Progenitor cell of endocrine pancreas (in vitro differentiated cells): ENCODE measurements at places on chromosomes 1 and 21. TPM values are rescaled to one million over a fixed set of nuclear protein-coding genes. Genes with fewer than 3 reads are reported as not detected.

GRCh38 chr21:31282095-31282709 lies 61.9 kb downstream of the TIAM1 start:
- DNase-seq = no peak

- no peak for DNase-seq
Measured at GRCh38 chr1:15180945-15181523, 27.5 kb downstream of the TMEM51 start.

DNA sequence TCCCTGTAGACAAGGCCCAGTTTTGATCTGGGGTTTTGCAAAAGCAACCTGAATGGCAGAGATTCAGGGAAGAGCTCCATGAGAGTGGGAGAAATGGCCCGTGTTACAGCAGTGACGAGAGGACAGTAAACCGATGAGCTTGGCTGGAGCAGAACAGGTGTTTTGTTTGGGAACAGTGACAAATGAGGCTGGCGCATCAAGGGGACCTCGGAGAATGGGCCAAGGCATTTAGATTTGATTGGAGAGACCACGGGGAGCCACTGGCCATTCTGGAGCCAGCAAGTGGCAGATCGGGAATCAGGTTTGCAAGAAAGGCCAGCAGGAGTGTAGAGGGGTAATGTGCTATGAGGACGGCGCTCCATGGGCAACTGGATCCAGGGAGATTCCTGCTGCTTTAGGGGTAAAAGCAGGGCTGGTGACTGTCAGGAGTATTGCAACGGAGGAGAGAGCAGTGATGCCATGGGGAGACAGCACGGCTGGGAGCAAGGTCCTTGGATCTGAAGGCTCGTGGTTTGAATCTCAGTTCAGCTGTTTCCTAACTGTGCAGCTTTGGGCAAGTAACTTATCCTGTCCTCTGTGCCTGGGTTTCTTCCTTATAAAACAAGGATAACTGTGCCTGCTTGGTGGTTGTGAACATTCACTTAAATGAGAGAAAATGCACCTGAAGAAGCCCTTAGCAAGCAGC lies 9.9 kb upstream of the KLHDC7A start:
- no peak for DNase-seq

DNA sequence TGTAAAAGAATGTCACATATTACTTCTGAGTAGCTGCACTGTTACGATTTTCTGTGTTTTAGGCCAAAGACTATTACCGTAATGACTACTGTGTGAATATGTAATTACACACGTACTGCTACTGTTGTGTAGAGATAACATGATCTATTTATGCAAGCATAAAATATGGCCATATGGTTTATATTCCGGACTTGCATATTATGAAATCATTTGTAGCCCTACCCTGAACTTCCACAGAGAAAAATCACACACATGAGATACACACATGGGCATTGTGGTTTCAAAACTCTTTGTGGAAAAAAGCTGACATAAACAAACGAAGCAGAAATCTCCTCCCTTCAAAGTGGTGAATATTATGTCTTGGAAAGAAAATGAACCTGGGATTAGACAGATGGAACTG lies 373.0 kb upstream of the ADAMTS5 start:
- no peak for DNase-seq

- no peak for DNase-seq
Measured at GRCh38 chr1:4366091-4366490, 288.3 kb upstream of the AJAP1 start.

GRCh38 chr1:31791131-31791858 lies 24.5 kb downstream of the SPOCD1 start:
- no peak for DNase-seq

GRCh38 chr1:98119796-98120195 lies 199.0 kb upstream of the DPYD start:
- DNase-seq = peak; percentile 11

DNA sequence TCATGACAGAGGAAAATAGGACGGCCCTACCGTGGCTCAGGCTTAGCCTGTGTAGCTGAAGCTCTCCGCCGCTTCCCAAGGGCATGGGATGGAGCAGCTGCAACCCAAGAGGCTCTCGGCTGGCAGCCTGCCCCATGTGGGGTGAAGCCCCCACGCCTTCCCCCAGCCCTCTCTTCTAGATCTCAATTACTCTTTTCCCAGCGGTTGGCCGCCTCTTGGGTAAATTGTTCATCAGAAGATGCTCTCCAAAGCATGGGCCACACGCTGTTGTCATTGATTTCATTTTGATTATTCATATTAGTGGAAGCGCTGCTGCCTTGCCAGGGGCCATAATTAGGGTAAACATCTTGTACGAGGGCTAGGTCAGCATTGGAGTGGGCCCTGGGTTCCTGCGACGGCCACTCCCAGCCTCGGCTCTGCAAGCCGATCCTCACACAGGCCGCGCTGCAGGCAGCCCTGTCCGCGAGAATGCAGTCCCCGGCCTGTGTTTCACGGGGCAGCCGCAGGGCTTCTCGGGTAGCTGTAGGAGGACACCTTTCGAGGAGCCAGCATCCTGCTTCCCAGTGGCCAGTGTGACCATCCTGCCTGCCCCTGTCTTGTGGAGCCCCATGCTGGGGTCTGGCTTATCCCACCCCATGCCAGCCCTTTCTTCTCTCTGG lies 114.4 kb upstream of the VAMP3 start:
- DNase-seq = no peak

- no peak for DNase-seq
Measured at GRCh38 chr1:231557898-231558707, 29.6 kb downstream of the TSNAX start.

DNA sequence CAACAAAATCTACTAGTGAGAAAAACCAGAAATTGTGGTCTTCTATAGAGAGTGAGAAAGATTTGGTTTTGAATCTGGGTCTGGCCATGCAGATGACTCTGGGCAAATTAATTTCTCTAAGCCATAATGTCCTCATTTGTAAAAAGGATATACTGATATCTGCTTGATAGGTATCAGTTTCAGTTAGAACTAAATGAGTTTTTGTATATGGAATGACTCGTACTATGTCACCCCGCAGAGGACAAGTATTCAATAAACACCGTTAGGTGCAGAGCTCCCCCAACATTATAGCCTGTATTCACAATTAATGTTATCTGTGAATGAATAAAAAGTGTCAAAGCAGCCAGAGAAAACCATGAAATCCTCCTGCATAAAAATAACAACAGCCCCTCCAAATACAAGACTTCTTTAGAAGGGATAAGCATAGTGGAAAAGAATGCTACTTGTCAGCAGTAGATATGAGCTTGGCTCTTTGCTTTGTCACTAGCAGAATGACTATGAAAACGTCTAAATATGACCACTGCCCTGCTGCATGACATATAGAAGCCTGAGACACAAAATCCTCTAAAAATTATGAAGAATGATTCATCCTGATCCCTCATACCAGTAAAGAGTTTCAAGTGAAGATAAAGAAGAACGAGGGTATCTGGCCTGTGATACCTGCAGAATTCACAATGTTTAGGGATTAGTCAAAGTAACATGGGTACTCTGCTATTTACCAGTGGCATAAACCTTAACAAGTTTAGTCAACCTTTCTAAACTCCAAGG lies 17.8 kb downstream of the SCAF4 start:
- DNase-seq = no peak

GRCh38 chr1:182611787-182612186 lies 7.6 kb upstream of the RGS16 start:
- no peak for DNase-seq

- no peak for DNase-seq
Measured at GRCh38 chr1:214898161-214898560, 184.4 kb upstream of the KCNK2 start.

- no peak for DNase-seq
Measured at GRCh38 chr1:93997756-93998155, 88.5 kb upstream of the GCLM start.

- no peak for DNase-seq
Measured at GRCh38 chr1:938711-939489, 15.2 kb downstream of the SAMD11 start.

- DNase-seq = no peak
Measured at GRCh38 chr1:157882580-157882979, 41.0 kb upstream of the CD5L start.

DNA sequence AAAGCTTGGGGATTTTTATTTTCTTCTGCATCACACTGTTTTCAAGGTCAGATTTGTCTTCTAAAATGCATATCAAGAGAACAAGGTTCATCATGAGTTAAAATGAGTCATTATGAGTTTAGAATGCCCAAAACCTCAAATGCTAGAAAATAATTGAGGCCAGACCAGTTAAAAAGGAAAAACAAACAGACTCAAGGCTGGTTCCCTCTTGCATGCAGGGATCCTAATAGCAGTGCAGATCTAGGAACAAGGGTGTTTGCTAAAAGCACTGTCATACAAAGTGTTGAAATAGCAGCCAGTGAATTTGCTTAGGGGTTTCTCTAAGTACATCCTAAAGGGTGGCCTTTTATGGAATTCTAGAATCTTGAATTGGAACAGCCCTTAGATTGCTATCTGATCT lies 15.3 kb downstream of the BEND5 start:
- DNase-seq = no peak

- no peak for DNase-seq
Measured at GRCh38 chr1:226643611-226644540, 95.2 kb downstream of the ITPKB start.

DNA sequence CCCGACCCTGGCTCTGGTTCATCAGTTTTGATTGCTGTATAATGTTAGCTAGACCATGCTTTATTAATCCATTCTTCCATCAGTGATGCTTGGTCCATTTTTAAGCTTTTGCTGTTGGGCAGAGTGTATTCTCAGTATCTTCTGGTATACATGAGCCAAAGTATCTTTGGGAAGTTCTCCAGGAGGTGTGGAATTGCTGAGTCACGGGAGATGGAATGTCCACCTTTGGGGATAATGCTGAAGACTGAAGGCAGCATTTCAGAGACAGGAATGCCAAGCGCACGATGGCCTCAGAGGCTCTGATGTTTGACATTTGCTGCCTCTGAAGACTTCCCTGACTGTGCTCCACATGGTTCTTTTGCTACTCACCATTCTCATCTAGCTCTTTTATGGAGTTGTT lies 266.3 kb upstream of the KAZN start:
- no peak for DNase-seq

DNA sequence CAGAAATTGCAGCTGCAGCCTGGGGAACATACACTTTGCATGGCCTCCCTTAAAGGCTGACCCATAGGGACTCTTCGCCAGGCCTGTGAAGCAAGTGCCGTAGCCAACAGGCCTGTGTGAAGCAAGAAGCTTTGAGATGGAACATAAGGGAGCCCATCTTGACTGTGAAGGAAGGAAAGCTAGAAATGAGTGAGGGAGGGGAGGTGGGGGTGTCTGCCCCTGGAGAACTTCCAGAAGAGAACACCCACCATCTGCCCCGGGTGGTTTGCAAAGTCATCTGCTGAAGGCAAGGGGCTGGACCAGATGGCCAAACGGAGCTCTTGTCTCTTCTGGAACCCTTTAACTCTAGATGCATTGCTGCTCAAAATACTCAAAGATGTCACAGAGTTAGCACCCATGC lies 103.3 kb upstream of the GRIK3 start:
- no peak for DNase-seq

GRCh38 chr1:40896482-40896881 lies 34.3 kb upstream of the CITED4 start:
- DNase-seq = no peak

DNA sequence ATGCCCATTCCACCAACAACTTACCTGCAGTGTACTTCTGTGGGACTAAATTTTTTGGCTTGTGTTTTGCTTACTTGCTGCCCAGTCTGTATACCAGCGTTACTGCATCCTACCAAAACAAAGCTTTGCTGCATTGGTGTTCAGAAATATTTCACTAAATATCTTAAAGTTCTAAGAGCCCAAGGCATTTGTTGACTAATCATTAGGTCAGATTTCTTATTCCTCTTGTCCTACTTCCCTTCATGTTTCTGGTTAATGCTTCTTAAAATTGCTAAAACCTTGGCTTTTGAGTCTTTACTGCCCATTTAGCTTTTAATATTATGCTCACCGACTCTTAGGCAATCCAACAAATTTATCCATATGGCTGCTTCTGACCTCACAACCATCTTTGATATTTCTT lies 161.8 kb downstream of the DPYD start:
- DNase-seq = no peak

GRCh38 chr1:20061866-20062265 lies 8.1 kb upstream of the PLA2G5 start:
- DNase-seq = no peak

DNA sequence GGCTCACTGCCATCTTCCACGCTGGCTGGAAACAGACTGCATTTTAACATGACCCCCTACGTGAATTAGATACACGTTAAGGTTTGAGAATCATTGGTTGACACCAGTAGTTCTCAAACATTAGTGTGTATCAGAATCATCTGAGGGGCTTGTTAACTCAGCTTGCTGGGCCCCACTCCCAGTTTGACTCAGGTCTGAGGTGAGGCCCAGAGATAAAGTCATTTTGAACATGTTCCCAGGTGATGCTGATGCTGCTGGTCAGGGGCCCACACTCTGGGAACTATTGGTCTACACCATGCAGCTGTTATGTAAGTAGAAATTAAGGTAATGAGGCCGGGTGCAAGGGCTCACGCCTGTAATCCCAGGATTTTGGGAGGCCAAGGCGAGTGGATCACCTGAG lies 1.3 kb downstream of the LSM10 start:
- no peak for DNase-seq

GRCh38 chr1:24506691-24507381 lies 4.2 kb downstream of the RCAN3 start:
- DNase-seq = no peak

DNA sequence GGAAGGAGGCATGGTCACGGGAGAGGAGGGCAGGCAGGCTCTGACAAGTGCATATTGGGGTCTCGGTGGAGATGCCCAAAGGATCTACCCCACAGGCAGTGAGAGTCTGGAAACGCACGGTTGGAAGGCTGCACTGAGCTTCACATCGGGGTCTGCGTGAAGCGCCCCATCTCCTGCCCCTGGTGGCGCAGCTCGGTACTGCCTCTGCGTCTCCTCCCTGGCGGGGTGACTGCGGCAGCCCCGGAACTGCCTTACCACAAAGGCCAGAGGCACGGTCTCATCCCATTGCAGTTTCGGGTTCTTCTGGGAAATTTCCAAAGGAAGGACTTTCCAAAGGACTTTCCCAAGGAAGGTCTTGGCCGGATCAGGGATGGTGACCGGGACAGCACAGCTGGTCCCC lies 69.2 kb upstream of the AJAP1 start:
- peak; percentile 54 for DNase-seq

DNA sequence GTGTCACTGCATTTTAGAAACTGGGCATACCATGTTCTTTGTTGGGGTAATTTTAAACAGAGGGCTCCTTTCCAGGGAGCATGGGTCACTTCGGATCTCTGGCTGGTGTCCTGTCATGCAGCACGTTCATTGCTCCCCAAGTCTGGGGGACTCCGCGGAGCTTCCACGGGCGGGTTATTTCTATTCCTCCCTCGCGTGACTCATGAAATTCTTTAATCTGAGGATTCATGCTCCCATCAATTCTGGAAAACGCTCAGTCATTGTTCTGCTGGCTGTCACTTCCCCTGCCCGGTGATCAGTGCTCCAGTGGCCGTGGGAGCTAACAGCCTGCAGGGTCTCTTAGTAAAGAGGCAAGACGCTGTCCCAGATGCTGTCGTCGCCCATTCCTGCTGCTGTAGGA lies 28.1 kb downstream of the CFAP74 start:
- DNase-seq = no peak

GRCh38 chr1:219945795-219946194 lies 17.4 kb upstream of the SLC30A10 start:
- no peak for DNase-seq

KRTAP12-2 gene
- total RNA-seq = not detected in 2 replicates

C8B gene
- 0.26 TPM in 1 of 2 replicates, not detected in the other for total RNA-seq

RASSF5 gene
- 7.0 and 7.9 TPM in 2 replicates for total RNA-seq

BCL2L15 gene
- total RNA-seq = 0.16 and 0.67 TPM in 2 replicates

TPTE gene
- total RNA-seq = not detected in 2 replicates

FYB2 gene
- total RNA-seq = 7.6 and 9.6 TPM in 2 replicates

AVPR1B gene
- 0.60 TPM in 1 of 2 replicates, not detected in the other for total RNA-seq

PLD5 gene
- 1.0 and 3.0 TPM in 2 replicates for total RNA-seq

SETSIP gene
- total RNA-seq = not detected in 2 replicates

HYI gene
- 52.4 and 58.7 TPM in 2 replicates for total RNA-seq
